ENCODE measurements at places on chromosomes 3 and 15. TPM values are rescaled to one million over a fixed set of nuclear protein-coding genes. Genes with fewer than 3 reads are reported as not detected.

DNA sequence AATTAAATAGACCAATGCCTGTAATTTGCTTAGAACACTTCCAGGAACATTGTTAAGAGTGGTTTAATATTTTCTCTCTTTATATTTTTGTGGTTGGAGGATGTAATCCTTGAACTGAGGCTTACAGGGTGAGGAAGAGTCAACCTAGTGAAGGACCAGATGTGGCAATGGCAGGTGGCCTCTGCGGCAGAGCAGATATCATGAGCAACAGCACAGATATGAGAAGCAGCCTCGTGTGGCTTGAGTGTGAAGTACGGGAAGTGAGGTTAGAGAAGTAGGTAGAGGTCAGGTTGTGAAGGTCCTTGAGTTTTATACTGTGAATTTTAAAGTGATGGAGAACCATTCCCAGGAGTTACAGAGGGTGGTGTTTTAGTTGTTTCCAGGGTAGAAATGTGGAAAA lies 417.6 kb upstream of the SUCLG2 start:
- DNase-seq = no peak

DNA sequence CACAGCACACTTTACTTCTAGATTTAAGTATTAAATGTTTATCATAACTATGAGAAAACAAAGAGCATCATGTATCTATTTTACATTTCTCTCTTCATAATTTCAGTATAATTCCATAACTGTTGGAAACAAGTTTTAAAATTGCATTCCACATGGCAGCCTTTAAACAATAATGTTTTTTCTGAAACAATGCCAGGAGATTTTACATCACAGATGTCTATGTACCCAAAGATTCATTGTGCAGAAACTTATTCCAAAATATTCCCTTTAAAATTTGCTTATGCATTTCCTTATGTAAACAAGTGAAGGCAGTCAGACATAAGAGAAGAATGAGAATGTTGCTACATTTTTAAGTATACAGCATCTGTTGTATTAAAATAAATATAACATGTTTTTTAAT lies 324.9 kb upstream of the COL8A1 start:
- DNase-seq = no peak

Gene GOLGA6B
- 0.09 TPM for polyA plus RNA-seq

- DNase-seq = no peak
Measured at GRCh38 chr3:52721002-52721729, 15.3 kb downstream of the SPCS1 start.

DNA sequence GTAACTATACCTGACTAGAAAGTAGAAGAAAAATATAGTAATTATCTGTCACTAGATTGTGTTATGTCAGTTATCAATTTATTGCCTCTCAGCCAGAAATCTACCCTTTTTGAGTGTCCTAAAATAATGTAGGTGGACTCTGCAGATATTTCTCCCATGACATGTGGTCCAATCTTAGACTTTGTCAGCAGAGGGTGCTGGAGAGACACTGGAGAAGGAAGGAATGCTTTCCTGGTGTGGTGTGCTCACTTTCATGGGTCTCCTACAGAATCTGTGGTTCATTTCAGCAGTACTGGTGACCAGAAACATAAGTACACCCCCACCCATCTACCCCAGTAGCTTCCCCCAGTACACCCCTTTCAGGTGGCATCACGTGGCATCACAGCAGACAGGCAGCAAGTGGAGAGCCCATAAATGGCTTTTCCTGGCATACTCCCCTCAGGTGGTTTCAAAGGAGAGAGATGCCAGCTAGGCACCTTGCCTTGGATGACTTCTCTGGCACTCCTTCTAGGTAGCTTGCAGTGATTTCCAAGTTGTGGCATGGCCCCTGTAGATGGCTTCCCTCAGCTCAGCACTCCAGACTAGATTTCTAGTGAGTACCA lies 114.7 kb downstream of the GADL1 start:
- no peak for DNase-seq

Gene TRH
- polyA plus RNA-seq = 0.44 TPM

DNA sequence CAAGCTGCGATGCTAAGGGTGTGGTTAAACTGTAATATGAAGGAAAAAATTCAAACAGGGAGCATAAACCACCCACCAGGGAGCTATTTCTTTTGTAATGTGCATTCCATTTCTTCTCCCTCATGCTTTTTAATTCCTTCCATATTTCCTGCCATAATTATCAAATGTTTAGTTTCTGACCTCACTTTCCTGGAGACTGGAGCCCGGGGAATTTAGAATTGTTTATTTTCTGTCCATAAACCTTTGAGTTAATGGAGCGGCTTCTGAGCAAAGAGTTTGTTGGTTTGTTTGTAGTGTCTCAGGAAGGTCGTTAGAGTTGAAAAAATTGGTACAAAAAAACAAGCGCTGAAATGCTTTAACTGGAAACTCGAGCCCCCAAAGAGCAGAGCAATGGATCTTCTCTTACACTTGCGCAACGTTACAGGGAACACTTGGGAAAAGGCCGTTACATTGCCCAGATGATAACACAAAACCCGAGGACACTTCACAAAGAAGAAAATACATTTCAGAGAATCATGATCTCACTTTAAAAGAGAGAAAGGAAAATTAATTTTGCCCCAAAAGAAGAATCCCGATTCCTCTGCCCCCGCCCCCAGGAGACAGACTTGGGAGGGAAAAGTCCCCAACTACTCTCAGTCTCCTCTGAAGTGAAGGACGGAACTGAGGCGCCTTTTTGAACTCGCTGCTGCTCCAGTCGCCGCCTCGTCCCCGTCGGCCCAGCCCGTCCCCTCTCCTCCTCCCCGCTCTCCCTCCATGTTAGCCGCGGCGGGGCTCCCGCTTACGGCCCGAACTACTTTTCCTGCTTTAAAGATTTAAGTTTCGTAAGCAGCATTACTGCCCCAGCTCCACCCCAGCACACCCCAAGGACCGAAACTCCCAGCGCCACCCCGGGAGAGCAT lies 842 bp downstream of the FSTL1 start:
- DNase-seq = no peak

- no peak for DNase-seq
Measured at GRCh38 chr15:41987246-41987924, 15.0 kb upstream of the EHD4 start.

DNA sequence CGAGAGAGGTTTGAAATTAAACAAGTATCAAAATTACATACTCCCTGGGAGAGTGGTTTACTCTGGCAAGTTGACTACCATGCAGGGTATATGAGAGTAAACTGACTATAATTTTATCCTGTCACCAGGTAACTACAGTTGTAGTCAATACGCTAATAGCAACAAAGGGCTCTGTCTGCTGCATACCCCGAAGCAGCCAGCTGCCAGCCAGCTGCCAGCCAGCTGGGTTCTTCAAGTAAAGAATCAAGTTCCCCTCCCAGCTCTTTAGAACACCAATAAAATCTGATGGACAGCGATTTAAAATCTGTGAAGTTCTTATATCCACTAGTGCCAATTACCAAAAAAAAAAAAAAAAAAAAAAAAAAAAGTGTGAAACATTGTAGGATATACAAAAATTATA lies 417.7 kb upstream of the CFAP20DC start:
- DNase-seq = no peak

Gene DGKG
- 0.26 TPM for polyA plus RNA-seq

Gene ACKR2
- 2.0 TPM for polyA plus RNA-seq

Measured in renal cortex interstitium (tissue), 15 donors.